ENCODE measurements at places on chromosomes 3 and 15.

DNA sequence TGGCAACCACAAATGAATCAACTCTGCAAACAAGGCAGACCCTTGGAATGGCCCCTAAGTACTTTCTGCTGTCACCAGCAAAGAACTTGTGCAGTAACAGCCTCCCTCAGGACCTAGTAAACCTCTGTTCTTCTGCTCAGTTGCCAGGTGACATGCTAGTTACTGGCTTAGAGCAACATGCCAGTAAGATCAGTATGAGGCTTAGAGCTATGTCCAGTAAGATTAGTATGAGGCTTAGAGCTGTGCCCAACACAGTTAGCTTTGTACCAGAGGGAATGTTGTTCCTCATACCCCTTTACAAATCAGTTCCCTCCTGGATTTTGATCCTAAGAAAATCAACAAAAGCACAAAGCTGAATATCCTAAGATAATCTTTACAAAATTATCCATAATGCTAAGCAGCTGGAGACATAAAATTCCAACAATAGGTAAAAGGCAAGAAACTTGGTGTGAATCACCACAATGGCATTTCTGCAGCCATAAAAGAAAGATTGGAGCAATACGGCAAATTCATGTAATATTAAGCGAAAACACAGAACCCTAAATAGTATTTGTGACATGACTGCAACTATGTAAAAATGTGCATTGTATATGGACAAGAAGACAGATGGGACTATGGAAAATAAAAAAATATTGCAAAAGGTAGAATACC, 107.3 kb upstream of the LPP start:
- no peak for DNase-seq

GRCh38 chr15:38391191-38391590, 62.7 kb upstream of the FAM98B start:
- DNase-seq: no peak

DNA sequence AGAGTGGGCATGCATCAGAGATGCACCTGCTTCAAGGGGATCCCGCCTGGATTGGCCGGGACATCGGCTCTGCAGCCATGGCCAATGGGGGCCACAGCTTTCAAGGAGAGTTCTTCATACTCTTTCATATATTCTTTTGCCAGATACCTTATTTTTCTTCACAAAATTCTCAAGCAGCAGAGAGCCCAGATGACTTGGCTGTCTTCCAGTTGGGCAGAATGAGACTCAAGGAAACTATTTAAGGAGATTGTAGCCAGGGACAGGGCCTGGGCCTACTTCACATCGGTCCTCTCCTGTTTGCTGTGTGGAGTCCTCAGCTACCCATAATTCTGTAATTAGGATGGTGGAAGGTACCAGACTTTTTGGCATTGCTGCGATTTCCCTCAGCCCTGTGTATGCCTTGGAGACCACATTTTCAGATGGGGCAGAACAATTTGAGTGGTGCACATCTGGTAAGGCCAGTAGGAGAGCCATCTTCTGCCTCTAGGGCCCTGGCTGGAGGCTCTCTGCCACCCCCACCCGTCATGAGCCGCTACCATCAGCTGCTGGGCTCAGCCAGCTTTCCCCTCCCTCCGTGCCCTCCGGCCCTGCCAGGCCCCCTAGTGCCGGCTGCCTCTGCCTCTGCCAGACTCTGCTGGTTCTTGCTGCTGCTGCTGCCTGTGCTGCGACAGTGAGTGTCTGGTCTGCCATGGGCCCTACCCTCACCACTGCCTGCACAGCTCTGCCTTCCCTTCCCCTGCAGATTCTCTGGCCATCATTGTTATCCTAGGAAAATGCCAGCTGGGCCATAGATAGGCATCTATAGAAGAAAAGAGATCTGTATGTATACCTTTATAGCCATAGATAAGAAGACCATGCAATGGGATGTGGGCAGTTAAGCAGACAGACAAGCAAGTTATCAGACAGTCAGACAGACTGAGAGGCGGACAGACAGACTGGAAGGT, 6.7 kb downstream of the PLIN1 start:
- no peak for DNase-seq

DNA sequence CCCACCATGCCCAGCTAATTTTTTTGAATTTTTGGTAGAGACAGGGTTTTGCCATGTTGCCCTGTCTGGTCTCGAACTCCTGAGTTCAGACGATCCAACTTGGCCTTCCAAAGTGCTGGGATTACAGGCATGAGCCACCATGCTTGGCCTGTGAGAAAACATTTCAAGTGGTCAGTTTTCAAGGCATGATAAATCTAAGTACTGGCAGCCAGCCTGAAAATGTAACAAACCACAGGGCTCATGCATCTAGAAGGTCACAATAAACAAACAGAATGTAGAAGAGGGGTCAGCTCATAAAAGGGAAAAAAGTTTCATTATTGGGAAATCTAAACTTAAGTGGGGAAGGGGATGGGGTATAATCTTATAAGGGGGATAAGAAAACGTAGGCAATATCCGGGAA, 39.9 kb downstream of the PPCDC start:
- DNase-seq: no peak

GRCh38 chr3:27271890-27272289, 97.3 kb downstream of the NEK10 start:
- DNase-seq: no peak

DNA sequence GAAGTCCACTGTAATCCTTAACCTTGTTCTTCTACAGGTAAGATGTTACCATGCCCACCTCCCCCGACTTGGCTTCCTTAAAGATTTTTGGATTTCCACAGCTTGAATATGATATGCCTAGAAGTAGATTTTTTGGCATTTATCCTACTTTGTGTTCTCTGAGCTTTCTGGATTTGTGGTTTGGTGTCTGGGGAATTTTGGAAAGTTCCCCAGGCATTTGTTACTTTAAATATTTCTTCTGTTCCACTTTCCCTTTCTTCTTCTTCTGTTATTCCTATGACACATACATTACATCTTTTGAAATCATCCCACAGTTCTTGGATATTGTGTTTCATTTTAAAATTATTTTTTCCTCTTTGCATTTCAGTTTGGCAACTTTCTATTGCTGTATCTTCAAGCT, 122.1 kb upstream of the TMEM108 start:
- DNase-seq: no peak

GRCh38 chr3:154193000-154193615, 71.9 kb downstream of the ARHGEF26 start:
- DNase-seq: no peak

DNA sequence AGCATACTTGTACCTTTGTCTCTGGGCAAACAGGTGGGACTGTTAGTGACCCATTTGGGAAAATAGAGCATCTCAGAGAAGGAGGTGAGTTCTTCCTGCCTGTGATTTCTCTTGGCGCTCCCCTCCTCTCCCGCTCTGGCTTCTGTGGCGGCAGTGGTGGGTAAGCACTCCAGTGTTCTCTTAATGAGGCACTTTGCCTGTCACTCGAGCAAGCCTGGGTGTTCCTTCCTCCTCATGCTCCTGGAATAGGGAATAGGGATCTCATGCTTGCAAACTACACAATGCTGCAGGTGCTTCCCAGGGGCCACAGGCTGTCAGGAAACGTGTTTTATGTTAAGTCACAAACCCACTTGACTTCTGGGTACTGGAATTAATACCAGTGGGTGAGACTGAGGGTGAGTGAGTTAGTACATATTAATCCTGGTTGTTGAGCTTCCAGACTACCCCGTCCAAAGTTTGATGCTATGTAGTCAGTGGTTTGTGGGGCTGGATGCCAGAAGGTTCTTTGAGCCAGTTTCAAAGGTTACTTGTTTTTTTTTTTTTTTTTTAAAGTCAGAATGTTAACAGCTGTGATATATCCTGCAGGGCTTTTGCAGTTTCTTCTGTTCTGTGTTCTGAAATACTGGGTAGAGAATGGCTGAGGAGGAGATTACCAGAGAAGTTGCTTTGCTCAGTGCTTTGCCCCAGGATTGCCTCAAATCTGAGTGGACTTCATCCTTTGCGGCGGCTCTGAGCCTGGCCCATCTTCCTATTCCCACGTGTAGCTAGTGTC, 30.5 kb downstream of the EDEM1 start:
- DNase-seq: peak; percentile 42
